ENCODE measurements at places on chromosomes 1 and 21. TPM values are rescaled to one million over a fixed set of nuclear protein-coding genes. Genes with fewer than 3 reads are reported as not detected.

DNA sequence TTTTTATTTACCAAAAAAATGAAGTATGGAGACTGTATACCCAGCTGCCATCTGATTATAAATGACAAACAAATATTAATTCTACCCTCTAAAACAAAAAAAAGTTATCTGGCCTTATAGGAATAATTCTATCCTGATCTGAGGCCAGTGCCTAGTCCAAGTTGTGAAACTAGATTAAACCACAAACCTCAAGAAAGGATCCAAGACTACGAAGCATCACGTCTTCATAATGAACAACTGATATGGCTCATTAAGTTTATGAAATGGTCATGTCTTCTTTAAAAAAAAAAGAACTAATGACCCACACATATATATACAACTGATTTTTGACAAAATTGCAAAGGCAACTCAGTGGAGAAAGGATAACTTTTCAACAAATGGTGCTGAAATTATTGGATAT is 32.4 kb upstream of the CTTNBP2NL start:
- DNase-seq: no peak

The PRKAA2 gene
- 14.4 TPM for total RNA-seq

The TNFRSF8 gene
- total RNA-seq: not detected

The FAM110D gene
- total RNA-seq: 15.6 TPM

The PTPRC gene
- 23.8 TPM for total RNA-seq

The ERICH3 gene
- not detected for total RNA-seq

- DNase-seq: no peak
Observed at GRCh38 chr1:109191891-109192290, 21.8 kb upstream of the SARS1 start.

DNA sequence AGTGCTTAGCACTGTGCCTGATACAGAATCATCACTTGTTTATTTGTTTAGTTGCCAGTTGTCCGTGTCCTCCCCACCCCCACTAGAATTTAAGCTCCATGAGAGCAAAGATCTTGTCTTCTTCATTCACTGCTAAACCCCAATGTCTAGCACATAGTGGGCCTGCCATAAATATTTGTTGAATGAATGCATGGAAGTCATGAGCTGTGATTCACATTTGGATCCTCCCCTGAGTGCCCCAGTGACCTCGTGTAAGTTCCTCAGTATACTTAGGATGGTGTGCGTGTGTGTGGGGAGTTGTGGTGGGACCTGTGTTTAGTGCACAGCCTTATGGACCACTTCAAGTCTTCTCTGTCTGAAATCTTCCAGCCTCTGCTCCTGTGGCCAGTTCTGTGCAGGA is 23.1 kb downstream of the IER5 start:
- no peak for DNase-seq

- no peak for DNase-seq
Observed at GRCh38 chr1:3631320-3632260, 6.8 kb downstream of the TPRG1L start.

The FCRL2 gene
- total RNA-seq: not detected

- DNase-seq: no peak
Observed at GRCh38 chr1:154856049-154856448, 14.0 kb downstream of the KCNN3 start.

GRCh38 chr1:167762061-167762746 is 40.4 kb downstream of the MPZL1 start:
- DNase-seq: no peak

The CD2 gene
- total RNA-seq: 9.7 TPM

GRCh38 chr1:231806623-231807495 is 180.3 kb downstream of the DISC1 start:
- peak; percentile 46 for DNase-seq

The ITLN1 gene
- not detected for total RNA-seq

DNA sequence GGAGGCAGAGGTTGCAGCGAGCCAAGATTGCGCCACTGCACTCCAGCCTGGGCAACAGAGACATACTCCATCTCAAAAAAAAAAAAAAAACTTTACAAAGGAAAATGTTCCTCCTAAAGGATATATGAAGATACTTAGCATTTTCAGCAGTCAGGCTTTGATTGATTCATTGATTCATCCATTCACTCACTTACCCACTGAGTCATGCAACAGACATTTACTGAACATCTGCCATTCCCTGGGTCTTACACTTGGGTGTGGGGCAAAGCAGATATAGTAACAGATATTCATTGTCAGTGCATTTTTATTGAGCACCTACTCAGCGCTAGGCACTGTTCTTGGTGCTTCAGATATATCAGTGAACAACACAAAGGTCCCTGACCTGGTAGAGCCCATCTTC is 5.6 kb upstream of the LACTBL1 start:
- DNase-seq: no peak

DNA sequence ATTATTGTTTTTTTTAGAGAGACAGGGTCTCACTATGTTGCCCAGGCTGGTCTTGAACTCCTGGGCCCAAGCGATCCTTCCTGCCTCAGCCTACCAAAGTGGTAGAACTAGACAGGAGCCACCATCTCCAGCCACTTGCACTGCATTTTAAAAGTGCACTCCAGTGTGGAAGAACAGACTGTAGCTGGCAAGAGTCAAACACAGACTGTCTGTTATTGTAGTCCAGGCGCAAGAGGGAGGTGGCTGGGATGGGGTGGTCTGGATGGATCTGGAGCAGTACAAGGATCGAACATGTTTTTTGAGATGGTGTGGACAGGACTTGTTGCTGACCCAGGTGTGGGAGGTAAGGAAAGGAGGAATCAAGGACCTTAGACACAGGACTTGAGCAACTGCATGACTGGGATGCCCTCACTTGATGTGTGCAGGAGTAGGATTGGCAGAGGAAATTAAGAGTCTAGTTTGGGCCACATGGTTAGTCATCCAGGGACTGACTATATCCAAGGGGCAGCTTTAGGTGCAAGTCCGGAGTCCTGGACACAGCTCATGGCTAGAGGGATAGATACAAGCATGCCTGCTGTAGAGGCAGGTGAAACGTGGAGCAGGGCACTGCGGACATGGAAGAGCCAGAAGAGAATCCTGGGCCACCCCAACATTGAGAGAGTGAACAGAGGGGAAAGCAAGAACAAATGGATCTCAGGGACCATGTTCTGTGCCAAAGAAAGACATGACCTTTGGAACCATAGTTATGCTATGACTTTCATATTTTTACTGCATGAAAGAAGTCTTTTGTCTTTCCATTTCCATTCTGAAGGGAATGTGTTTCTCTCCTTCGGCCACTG is 42.0 kb downstream of the ELK4 start:
- DNase-seq: no peak

GRCh38 chr1:27658951-27659496 is 13.0 kb downstream of the IFI6 start:
- no peak for DNase-seq

The SEC16B gene
- total RNA-seq: 12.8 TPM

- DNase-seq: no peak
Observed at GRCh38 chr1:25018110-25018735, 88.1 kb upstream of the RUNX3 start.

DNA sequence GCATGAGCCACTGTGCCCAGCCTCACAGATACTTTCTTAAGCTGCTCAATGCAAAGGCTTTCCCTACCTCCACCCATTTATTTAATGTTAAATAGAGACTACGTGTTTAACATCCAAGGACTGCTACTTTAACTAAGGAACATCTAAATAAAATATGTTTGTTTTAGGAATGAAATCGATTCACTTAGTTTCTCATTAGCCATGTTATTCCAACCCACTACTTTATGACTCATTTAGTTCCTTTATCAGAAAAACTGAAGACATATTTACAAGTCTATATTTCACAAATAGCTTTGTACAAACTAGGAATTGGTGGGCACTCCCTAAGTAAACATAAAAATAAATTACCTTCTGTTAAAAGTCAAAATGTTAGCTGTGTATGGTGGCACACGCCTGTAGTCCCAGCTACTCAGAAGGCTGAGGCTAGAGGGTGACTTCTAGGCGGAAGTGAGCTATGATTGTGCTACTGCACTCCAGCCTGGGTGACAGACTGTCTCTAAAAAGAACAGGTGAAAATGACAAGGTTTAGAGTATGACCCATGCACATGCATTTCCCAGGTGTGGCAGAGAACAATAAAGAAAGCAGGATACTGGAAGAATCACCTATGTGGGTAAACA is 39.9 kb upstream of the AK4 start:
- DNase-seq: no peak

DNA sequence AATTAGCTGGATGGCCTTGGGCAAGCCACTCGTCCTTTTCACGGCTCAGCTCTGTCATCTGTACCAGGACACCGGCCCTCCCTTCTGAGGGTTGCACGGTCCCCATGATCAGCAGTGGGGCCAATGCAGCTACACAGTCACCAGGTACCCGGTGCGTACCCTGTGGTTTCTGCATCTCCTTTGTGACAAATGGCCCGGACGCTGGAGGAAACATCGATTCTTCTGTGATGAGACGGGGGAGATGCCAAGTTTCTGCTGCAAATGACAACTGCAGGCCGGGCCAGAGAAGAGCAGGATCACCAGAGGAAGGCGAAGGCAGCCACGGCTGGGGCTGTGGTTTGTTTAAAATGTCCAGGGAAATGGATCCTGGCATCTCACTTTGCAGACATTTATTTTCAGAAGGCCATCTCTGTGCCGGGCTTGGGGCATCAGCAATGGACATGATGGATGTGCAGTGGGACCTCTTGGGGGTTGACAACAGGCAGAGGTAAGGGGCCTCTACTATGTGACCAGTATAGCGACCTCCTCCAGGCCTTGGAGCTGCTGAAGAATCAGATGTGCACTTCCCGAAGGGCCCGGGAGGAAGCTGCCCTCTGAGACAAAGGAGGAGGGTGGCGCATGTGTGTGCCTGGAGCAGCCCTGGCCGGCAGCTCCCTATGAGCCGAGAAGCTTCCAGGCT is 221.9 kb upstream of the C1orf174 start:
- no peak for DNase-seq

DNA sequence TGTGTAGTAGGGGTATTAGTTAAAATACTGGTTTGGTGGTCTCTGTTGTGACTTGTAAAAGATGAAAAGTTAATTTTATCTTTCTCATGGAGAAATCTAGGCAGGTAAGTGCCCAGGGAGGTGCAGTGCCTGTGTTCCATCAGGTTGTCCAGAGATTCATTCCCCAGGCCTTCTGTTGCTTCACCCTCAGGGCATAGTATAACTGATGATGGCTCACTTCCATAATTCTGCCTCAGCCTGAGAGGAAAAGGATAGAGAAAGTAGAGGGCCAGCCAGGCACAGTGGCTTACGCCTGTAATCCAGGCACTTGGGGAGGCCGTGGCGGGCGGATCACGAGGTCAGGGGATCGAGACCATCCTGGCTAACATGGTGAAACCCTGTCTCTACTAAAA is 153.9 kb downstream of the FMN2 start:
- DNase-seq: no peak

DNA sequence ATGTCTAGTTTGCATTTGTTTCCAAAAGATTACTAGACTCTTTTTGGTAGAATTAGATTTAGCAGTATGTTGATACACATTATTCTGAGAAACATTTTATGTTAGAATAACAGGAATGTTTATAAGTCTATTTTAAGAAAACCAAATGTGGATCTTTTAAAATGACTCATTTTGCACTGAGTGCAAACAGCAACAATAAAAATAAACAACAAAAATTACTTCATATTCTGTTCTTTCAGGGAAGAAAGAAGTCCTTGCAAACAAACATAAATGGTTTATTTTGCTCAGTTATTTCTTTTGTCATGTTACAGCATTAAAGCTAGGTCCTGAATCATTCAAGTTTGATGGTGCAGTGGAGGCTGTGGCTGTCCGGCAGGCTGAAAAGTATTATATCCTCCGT is 106.8 kb upstream of the TENT5C start:
- DNase-seq: no peak

GRCh38 chr1:26838474-26839338 is 12.2 kb downstream of the ZDHHC18 start:
- DNase-seq: no peak

- DNase-seq: no peak
Observed at GRCh38 chr1:235423214-235423652, 56.0 kb downstream of the TBCE start.

The PPFIA4 gene
- total RNA-seq: 2.7 TPM

DNA sequence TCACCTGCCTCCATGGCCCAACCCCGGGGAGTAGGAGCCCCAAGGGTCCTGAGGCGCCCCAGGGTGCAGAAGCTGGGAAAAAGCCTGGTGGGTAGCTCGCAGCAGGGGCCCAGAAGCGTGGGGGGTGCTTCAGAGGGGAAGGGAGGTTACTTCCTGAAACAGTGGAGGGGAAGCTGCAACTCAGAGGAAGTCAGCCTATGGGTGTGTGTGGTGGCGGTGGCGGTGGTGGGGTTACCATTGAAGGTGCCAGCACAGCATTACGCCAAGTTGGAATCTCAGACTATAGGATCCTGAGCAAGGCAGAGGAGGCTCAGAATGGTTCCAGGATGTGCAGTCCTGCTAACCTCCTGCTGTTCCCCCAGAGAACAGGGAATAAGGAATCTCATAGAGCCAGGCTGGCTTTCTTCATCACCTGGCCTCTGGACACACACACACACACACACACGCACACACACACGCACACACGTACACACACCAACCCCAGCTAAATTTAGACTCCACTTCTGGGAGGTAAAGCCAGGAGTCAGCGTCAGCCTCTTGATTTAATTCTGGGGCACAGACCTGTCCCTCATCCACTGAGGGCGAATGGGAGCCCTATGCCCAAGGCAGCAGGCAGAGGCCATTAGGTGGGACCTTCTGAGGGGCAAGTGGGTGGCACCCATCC is 1.3 kb downstream of the DENND4B start:
- DNase-seq: peak; percentile 64

The KRTAP6-3 gene
- total RNA-seq: not detected

The RGS18 gene
- 1.2 TPM for total RNA-seq

- DNase-seq: no peak
Observed at GRCh38 chr1:237961754-237962153, 71.0 kb upstream of the ZP4 start.

GRCh38 chr1:41812051-41812450 is 106.7 kb downstream of the HIVEP3 start:
- DNase-seq: peak; percentile 59

The CLDN8 gene
- total RNA-seq: 55.6 TPM

DNA sequence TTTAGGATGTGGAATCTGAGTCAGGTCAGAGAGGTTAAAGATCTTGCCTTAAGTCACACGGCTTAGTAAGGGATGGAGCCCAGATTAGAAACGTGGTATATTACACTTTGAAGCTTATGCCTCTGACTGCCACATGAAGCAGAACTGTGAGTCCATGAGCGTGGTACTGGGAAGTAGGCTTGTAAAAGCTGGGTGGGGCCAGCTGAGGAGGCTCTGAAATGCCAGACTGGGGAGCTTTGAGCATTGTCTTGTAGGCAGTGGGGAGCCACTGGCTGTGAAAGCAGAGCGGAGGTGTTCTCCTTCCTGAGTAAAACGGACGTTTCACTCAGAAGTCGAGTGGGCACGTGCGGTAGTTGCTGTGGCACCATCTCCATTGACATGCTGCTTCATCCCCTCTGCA is 72.6 kb upstream of the USP24 start:
- DNase-seq: no peak

All from thyroid gland (tissue), 4 donors.